ENCODE measurements at places on chromosomes 4 and X. TPM values are rescaled to one million over a fixed set of nuclear protein-coding genes. Genes with fewer than 3 reads are reported as not detected.

CT45A3 gene
- total RNA-seq, result not detected

MAGEE2 gene
- not detected for total RNA-seq

HPSE gene
- 2.8 TPM for total RNA-seq

CT55 gene
- total RNA-seq, result 0.40 TPM

GRCh38 chr4:87677731-87678130, 27.7 kb downstream of the DMP1 start:
- DNase-seq, result no peak

- DNase-seq, result no peak
Observed at GRCh38 chrX:94576367-94577004, 902.5 kb downstream of the FAM133A start.

DNA sequence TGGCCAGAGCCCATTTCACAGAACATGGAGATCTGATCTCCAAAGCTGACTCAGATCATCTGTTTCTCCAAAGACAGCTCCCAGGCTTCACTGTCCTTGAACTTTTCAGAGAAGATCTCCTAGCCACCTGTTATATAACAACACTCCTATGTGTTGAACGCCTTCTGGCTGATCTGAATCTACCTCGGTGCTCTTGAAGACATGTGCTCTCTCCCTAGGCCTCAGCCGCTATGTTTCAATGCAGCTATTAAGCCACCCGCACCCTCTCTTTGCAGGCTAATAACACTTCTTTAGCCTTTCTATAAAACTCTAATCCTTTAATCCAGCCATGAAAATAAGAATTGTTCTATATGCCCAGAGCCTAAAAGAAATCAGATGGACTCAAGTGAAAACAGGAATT, 34.9 kb downstream of the SEL1L3 start:
- no peak for DNase-seq

- DNase-seq, result peak; percentile 52
Observed at GRCh38 chrX:132958091-132958703, at the start of gene HS6ST2. HS6ST2 (minus strand) TSS chrX:132958629.

GRCh38 chr4:152678841-152679240, 956 bp downstream of the TMEM154 start:
- no peak for DNase-seq

GRCh38 chr4:138251938-138252337, 9.8 kb upstream of the SLC7A11 start:
- no peak for DNase-seq

All from progenitor cell of endocrine pancreas (in vitro differentiated cells).